ENCODE measurements at places on chromosomes 5 and 9.

DNA sequence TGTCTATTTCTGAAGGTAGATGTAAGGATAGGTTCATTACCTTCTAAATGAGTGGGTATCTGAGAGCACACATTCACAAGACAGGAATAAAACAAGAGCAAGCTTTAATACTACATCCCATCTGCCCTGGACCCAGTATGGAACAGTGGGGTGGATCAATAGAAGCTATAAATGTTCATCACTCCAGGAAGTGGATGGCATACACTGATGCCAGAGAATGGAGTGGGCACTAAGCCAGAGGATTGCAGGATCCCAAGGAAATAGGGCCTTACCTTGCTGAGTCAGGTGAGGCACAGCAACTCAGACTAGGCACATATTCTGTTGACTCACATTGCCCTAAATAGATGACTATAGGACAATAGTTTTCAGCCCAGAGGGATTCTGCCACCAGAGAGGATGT, 21.3 kb upstream of the COX7C start:
- DNase-seq, result no peak

DNA sequence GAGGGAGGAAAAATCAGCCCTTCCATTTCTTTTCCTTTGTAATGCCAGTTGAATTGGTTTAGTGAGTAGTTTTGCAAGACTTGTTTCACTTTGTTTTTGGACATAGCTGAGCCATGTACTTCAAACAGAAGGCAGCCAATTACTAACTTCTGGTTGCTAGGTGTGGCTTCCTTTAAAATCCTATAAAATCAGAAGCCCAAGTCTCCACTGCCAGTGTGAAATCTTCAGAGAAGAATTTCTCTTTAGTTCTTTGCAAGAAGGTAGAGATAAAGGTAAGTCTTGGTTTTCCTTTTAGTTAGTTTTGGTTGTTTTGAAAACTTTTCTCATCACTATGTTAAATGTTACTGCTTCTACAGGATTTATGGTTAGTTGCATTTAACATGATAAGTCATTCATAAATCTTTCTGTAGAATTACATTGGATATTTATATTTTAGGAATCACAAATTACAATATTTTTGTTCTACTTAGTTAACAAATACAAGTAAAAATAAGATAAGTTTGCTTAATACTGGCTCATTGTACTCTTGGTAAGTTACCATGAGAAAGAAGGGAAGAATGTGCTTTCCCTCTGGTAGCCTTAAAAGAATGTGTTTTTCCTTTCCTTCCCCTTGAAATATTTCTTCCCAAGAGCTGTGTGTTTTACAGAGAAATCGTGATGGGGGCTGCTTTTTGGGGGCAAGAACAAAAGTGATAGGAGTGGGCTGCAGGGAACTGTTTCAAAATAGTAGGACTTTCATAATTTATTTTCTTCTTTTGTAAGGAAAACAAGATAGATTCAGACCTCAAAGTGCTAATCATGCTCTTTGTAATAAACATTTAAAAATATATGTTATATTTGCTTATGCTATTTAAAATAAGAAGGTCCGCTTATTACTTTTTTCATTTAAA, at the start of gene ANXA1:
TSS of gene ANXA1 (plus strand) at position 213 of the 890 bp plus-strand sequence. CDS start 6,671 bp downstream, outside the sequence.
- DNase-seq, result no peak

DNA sequence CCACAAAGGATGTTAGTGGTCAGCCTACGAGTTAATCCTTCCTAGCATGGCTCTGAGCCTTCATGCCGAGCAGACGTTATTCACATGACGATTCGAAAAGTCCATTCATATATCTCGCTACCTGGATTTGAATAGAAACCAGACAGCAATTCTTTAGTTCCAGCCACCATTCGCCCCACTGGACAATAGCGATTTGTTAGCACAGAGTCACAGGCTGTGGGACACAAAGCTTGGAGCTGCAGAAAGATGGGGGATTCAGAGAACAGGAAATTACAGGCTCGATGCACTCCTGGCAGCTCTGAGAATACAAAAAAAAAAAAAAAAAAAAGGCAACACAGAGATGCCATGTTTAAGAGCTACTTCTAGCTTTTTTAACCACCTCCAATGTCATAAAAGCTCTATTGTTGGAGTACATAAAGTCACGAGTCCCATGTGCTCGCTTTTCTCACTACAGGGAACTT, 110.7 kb downstream of the NR6A1 start:
- peak; percentile 52 for DNase-seq

- DNase-seq, result no peak
These were observed 45.2 kb downstream of the GCNT4 start for GRCh38 chr5:75006865-75007822.

DNA sequence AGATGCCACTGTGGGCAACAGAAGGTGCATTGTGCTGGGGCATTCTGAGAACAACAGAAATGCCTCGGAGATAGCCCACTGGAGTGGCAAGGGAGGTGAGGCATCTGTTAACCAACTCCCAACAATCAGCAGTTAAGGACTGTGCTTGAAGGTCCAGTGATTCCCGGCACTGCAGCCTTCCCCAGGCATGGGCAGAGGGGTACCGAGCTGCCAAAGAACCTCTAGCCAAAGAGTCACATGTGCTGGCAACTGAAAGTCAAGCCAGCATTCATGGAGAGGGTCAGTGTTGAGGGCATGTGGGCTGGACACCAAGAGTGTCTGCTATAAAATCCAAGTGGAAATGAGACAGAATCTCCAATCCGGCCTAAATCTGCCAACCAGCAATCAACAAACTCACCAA, 149.6 kb downstream of the ASTN2 start:
- no peak for DNase-seq

DNA sequence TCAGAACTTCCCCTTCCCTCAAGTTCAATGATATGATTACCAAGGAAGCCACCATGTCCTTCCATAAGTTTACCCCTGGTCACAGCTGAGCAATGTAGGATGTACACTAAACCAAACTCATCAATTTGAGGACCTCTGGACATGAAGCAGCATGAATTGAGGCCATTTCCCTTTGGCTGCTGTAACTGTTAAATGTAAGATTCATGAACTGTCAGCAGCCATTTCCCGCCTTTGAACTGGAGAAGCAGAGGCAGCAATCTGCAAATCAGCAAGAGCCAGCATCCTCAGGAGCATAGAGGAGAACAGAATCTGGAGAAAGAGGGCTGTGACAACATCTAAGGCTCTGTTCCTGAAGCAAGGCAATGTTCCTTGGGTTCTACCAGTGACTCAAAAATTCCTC, 104.3 kb upstream of the PTGER4 start:
- no peak for DNase-seq

GRCh38 chr5:135714126-135714894, 120.2 kb upstream of the SLC25A48 start:
- DNase-seq, result no peak

GRCh38 chr9:135608999-135609317, 30.4 kb downstream of the GLT6D1 start:
- no peak for DNase-seq

- no peak for DNase-seq
These were observed 414.7 kb downstream of the KDM4C start for GRCh38 chr9:7172154-7173115.

DNA sequence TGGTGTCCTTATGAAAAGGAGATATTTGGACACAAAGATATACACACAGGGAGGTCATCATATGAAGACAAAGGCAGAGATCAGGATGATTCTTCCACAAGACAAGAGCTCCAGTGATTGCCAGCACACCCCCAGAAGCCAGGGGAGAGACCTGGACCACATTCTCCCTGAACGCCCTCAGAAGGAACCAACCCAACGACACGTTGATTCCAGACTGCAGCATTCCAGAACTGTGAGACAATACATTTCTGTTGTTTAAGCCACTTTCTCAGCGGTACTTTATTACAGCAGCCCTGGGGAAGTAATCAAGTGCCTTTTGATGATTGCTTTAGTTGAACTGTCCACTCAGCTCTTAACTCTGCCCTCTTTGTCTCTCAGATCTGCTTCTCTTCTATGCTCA, 285.5 kb upstream of the SMARCA2 start:
- DNase-seq, result no peak

GRCh38 chr5:151288180-151288579, 15.4 kb downstream of the SLC36A3 start:
- DNase-seq, result no peak

DNA sequence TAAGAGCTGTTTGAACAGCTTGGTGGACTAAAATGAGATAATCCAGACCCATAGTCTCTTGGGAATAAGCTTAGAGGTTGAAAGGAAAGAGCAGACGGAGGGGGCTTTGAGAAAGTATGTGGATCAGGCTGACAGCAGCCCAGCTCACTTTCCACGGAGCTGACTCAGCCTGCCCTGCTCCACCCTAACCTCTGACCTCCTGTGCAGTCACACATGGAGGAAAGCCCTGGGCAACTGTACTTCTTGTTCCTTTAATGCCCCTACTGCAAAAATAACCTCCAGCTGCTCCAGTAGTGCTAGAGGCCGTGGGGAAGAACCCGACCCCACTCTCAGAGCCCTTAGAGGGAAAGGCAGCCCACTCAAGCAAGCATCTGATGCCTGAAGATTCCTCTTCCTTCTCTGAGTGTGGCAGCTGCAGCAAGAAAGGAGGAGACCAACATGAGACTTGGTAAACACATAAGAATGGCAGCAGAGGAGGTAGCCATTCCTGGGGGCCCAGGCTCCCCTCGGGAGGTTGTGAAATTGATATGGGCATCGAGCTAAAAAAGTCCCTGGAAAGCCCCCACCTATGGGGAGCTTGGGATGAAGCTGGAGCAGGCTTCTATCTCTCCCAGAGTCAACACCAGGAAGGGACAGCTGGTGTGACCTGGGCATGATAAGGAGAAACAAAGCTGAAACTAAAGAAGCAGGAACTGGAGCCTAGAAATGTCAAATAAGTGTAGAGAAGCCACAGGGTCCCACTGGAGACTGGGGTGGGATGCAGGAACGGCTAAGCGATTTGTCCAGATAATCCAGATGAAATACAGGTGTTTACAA, 204.3 kb downstream of the PIK3R1 start:
- no peak for DNase-seq

DNA sequence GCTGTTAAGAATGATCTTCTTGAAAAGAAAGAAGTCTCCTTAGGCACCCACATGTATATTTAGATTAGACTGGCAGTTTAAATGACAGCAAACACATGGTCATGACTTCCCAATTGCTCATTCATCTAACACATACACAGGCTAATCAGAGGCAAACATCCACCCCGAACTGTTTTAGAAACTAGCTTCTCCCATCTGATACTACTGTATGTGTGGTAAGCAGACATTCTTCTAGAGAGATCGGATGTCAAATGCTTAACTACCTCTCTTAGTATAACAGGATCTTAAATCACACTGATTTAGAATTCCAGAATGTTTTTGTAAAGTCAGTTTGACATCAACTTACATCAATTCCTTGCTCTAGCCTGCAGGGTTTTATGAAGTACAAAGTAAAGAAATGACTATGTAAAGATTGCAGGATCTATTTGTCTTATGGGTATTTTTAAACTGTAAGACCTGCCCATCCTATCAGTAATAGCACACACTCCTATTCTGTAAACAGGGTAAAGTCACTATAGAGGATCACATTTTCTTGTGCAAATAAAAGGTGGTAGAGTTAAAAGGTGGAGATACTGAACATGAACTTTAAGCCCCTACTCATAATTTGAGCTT, 239.7 kb downstream of the MLLT3 start:
- DNase-seq, result peak; percentile 52

- no peak for DNase-seq
These were observed 123.4 kb downstream of the ARL15 start for GRCh38 chr5:54186912-54187445.

GRCh38 chr9:19409401-19410194, 789 bp downstream of the ACER2 start:
- no peak for DNase-seq

- DNase-seq, result no peak
These were observed 109.5 kb downstream of the PRKACG start for GRCh38 chr9:68904454-68904853.

DNA sequence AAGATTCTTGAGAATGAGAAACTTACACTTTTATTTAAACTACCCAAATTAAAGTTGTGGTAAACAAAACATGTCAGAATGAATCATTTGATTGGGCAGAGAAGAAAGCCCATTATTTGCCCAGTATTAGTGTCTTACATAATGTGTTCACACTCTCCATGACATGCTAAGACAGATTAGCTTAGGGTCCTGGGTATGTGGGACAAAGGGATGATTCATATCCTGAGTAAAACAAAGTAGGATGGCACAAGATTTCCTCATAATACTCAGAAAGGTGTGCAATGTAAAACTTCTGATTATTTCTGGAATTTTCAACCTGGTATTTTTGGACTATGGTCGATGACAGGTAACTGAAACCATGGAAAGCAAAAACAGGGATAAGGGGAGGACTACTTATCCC, 183.9 kb upstream of the POU5F2 start:
- no peak for DNase-seq

GRCh38 chr9:92716557-92716956, 46.6 kb upstream of the IPPK start:
- DNase-seq, result no peak

DNA sequence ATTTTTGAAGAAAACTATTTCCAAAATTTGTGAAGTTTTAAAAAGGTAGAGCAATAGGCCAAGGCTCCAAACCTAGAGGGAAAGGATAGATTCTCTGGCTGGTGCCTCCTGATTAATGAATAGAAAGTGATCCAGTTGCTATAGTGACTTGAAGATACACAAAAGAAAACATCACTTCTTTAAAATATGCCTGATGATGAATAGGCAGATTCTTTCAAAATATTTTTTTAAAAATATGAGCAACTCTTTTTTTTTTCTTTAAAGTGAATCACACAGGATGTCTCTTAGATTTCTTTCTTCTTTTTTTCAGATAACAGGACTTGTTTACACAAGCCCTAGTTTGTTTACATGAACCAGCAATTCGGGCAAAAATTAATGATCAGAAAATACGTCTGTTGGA, 124.4 kb downstream of the RFK start:
- no peak for DNase-seq

DNA sequence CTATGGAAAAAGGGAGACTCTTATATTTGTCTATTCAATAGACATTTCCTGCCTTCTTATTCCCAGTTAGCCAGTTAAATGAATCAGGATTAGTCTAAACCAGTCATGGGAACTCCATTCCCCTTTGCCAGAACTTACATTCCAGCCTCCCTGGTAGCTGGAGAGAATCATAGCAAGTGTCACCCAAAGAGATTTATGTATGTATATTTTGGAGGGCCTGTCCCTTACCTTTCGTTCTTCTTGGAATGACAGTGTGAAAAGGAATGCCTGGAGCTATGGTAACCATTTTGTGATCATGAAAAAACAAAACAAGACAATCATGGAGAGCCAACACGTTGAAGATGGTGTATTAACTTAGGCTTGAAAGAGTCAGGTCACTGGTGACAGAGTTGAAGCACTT, 627.7 kb downstream of the CCDC171 start:
- DNase-seq, result no peak

DNA sequence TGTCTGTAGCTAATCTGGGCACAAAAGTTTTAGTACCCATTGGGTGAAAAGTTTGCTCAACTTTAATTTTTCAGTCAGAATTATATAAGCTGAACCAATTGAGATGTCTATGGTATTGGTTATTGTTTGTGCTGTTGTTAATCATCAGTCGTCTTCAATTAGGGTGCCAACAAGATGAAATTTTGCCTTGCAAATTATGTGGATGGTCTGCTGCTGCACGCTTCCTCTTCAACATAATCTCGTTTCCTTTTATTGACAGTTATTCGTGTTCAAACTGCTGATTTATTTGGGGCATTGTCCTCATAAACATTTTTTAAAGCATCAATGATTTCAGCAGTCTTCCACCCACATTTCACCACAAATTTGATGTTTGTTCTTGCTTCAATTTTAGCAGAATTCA, 194.0 kb downstream of the HTR1A start:
- DNase-seq, result no peak

GRCh38 chr5:132142459-132142858, 68.9 kb downstream of the CSF2 start:
- DNase-seq, result no peak
